ENCODE measurements at places on chromosomes 11 and 22.
A peak's percentile ranks its signal among the peaks of the same experiment; 100 is the strongest.

DNA sequence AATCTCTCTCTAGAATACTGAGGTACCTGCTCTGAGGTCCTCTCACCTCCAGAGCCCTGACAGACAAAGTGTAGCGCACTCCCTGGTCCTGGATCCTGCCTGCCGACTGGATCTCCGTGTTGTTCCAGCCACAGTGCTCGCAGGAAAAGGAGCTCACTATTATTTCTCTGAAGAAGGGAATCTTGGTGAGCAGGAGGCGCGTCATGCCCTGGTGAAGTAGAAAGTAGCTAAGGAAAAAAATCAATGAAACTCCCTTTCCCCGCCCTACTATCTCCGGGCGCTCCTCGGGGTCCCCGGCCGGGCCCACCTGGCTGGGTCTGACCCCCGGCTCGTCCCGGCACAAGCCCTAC is 412 bp downstream of the ZPR1 start:
- no peak for DNase-seq

DNA sequence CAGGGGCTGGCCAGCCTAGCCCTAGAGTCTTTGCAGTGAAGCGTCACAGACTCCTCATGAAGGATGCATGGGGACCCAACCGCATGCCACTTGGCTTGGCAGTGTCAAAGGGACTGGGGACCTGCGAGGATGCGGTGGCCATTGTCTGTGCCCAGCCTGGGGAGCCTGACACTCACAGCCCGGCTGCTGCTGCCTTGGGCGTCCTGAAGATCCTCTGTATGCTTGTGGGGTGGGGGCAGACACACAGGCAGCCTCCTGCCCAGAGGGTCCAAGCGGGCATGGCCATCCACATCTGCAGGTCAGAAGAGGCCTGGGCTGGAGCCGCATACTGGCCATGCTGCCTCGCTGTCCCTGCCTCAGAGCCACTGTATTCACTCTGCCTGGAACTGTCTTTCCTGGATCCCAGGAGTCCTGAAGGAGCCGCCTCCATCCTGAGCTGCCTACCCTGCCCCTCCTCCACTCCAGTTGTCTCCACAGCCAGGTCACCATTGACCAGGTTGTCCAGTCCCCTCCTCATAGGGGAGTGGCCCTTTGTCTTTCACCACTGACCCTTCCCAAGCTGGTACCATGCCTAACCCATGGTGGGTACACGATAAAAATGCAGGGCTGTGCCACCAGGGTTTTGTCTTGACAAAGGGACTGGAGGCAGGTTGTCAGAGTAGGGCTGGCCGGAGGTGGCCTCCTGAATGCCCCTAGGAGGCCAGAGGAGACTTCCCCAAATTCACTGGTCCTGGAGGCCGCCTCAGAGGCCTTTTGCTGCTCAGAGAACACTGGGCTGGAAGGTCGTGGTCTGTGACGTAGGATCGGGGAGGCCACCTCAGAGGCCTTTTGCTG is 107.0 kb downstream of the KCNQ1OT1 start:
- DNase-seq, result no peak

DNA sequence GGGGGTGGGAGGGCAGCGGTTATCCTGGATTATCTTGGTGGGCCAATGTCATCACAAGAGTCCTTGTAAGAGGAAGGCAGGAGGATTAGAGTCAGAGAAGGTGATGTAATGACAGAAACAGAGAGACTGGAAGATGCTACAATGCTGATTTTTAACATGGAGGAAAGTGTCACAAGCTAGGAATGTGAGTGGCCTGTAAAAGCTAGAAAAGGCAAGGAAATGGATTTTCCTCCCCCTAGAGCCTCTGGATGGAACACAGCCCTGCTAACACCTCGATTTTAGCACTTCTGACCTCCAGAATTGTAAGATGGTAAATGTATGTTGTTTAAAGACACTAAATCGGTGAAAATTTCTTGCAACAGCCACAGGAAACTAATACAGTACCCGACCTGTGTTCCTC is 109.3 kb downstream of the MN1 start:
- no peak for DNase-seq

- peak; percentile 7 for DNase-seq
Observed at GRCh38 chr11:102367364-102367763, 20.4 kb downstream of the BIRC2 start.

Data from kidney glomerular epithelial cell (primary cell).